ENCODE measurements at places on chromosomes 13 and 19. TPM values are rescaled to one million over a fixed set of nuclear protein-coding genes. Genes with fewer than 3 reads are reported as not detected.

- H3K4me1 ChIP-seq = no peaks in the 10 kb centered on the region
- H3K36me3 ChIP-seq = no peaks in the 10 kb centered on the region
- H3K27ac ChIP-seq = no peak overlapping the region
- H3K27me3 ChIP-seq = no peaks in the 10 kb centered on the region
Measured at GRCh38 chr13:62510906-62511655, 1095.4 kb upstream of the PCDH20 start.

- no peak overlapping the region for H3K4me3 ChIP-seq
- H3K36me3 ChIP-seq = no peaks in the 10 kb centered on the region
- peak; percentile 41 for DNase-seq
- H3K4me1 ChIP-seq = peaks cover 1% of the 10 kb centered on the region
- no peak overlapping the region for H3K27ac ChIP-seq
Measured at GRCh38 chr13:110119935-110120905, 186.7 kb downstream of the COL4A1 start.

DNA sequence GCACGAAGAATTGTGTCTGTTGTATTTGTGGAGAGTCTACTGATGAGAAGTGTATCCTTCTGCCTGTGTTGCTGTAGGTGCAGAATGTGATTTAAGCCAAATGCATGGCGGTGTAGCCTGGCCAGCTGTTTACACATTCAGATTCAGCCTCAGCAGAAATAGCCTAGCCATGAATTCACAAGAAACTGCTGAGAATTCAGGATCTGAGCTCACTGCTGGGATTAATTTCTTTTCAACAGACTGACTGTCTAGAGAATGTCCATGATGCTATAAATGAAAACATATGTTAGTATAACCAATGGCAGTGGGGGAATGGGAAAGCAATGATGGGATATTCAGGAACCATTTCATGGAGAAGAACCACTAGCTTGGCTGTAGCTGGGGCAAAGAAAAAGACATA, 77.4 kb upstream of the RNF113B start:
- H3K27ac ChIP-seq = peak overlapping the region; percentile 37
- H3K27me3 ChIP-seq = no peaks in the 10 kb centered on the region
- H3K4me3 ChIP-seq = no peak overlapping the region
- H3K36me3 ChIP-seq = no peaks in the 10 kb centered on the region

DNA sequence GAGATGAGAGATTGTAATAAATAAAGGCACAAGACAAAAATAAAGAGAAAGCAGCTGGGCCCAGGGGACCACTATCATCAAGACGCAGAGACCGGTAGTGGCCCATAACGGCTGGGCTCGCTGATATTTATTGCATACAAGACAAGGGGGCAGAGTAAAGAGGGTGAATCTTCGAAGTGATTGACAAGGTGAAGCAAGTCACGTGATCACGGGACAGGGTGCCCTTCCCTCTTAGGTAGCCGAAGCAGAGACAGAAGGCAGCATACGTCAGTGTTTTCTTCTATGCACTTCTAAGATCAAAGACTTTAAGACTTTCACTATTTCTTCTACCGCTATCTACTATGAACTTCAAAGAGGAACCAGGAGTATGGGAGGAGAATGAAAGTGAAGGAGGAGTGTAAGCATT, 4.6 kb upstream of the PRKCG start:
- H3K36me3 ChIP-seq = peaks cover 33% of the 10 kb centered on the region
- no peak overlapping the region for H3K27ac ChIP-seq
- peaks cover 17% of the 10 kb centered on the region for H3K27me3 ChIP-seq
- H3K4me1 ChIP-seq = peaks cover 5% of the 10 kb centered on the region
- no peak overlapping the region for H3K4me3 ChIP-seq

- H3K4me3 ChIP-seq = no peak overlapping the region
- DNase-seq = no peak
- no peaks in the 10 kb centered on the region for H3K36me3 ChIP-seq
- H3K4me1 ChIP-seq = no peaks in the 10 kb centered on the region
- no peaks in the 10 kb centered on the region for H3K27me3 ChIP-seq
- H3K27ac ChIP-seq = no peak overlapping the region
Measured at GRCh38 chr13:75986818-75987217, 350.7 kb downstream of the LMO7 start.

GRCh38 chr13:30154931-30155330, 152.4 kb downstream of the KATNAL1 start:
- H3K4me3 ChIP-seq = no peak overlapping the region
- no peak for DNase-seq
- no peaks in the 10 kb centered on the region for H3K36me3 ChIP-seq
- no peaks in the 10 kb centered on the region for H3K4me1 ChIP-seq

GRCh38 chr13:39189778-39190177, 151.5 kb downstream of the NHLRC3 start:
- H3K27ac ChIP-seq = no peak overlapping the region
- H3K4me1 ChIP-seq = no peaks in the 10 kb centered on the region
- DNase-seq = no peak
- H3K27me3 ChIP-seq = no peaks in the 10 kb centered on the region
- no peaks in the 10 kb centered on the region for H3K36me3 ChIP-seq

- H3K4me1 ChIP-seq = no peaks in the 10 kb centered on the region
- H3K27me3 ChIP-seq = peaks cover 29% of the 10 kb centered on the region
- no peak overlapping the region for H3K27ac ChIP-seq
Measured at GRCh38 chr19:3788996-3789778, 3.0 kb upstream of the MATK start.

The FXYD7 gene
- not detected for total RNA-seq

DNA sequence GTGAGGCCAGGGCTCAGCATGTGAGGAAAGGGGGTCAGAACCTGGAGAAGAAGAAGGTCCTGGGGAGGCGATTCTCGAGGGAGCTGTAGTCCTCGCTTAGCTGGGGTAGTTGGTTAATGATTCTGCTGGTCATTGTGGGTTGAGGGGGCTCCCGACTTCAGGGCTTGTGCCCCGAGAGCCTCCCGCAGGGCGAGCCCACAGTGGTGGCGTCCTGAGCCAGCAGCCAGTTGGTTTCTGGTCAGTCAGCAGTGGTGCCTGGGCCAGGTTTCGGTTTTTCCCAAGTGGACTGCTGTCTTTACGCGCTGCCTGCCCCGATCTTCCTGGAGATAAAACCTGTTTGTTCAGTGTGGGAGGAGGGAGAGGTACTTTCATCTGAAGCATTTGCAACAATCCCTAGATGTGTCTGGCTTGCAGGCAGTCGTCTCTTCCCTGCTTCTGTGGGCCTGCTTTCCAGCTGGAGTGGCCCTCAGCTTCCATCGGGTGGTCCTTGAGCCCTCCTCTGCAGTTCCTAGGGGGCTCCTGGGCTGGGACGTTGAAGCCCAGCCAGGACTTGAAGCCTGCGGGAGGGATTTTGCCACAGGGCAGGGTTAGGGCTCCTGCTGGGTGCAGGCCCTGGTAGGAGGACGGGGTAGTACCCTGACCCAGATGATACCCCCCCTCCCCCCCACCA, 3.2 kb downstream of the PTBP1 start:
- H3K4me3 ChIP-seq = no peak overlapping the region
- H3K27me3 ChIP-seq = no peaks in the 10 kb centered on the region
- H3K4me1 ChIP-seq = peaks cover 30% of the 10 kb centered on the region
- no peak for DNase-seq

The TYROBP gene
- not detected for total RNA-seq

GRCh38 chr19:57559008-57559403, 657 bp downstream of the ZNF550 start:
- DNase-seq = no peak
- peaks cover 19% of the 10 kb centered on the region for H3K36me3 ChIP-seq
- H3K4me3 ChIP-seq = peak overlapping the region; percentile 95
- H3K27ac ChIP-seq = peak overlapping the region; percentile 75
- peaks cover 2% of the 10 kb centered on the region for H3K4me1 ChIP-seq
- H3K27me3 ChIP-seq = no peaks in the 10 kb centered on the region

The TUBB4A gene
- not detected for total RNA-seq

- no peak for DNase-seq
- no peak overlapping the region for H3K4me3 ChIP-seq
- H3K27ac ChIP-seq = no peak overlapping the region
- H3K4me1 ChIP-seq = peaks cover 11% of the 10 kb centered on the region
- no peaks in the 10 kb centered on the region for H3K36me3 ChIP-seq
Measured at GRCh38 chr13:113918580-113918979, 54.7 kb upstream of the GAS6 start.

GRCh38 chr13:110555601-110556223, 5.8 kb downstream of the RAB20 start:
- no peaks in the 10 kb centered on the region for H3K27me3 ChIP-seq
- no peak overlapping the region for H3K4me3 ChIP-seq
- H3K27ac ChIP-seq = no peak overlapping the region

The EHD2 gene
- 31.9 TPM for total RNA-seq

- H3K4me3 ChIP-seq = no peak overlapping the region
- peak overlapping the region; percentile 36 for H3K27ac ChIP-seq
- H3K36me3 ChIP-seq = no peaks in the 10 kb centered on the region
Measured at GRCh38 chr19:31232871-31233270, 116.4 kb downstream of the TSHZ3 start.

DNA sequence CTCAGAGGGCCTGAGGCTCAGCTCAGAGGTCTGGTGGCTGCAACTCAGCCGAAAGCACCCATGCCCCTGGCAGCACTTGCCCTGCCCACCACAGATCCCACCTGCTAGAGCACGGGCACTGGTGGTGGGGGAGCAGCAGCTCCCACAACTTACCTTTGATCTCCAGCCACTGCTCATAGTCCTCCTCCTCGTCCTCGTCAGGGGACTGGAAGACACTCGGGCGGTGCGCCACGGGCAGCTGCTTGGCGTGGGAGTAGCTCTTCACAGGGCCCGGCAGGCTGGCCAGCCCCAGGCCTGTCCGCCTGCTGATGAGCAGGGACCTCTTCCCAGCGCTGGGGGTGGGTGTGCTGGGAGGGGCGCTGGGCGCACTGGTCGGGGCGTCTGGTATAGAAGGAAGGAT, 14.6 kb downstream of the SUGP1 start:
- no peaks in the 10 kb centered on the region for H3K27me3 ChIP-seq
- peaks cover 72% of the 10 kb centered on the region for H3K36me3 ChIP-seq
- no peak for DNase-seq

DNA sequence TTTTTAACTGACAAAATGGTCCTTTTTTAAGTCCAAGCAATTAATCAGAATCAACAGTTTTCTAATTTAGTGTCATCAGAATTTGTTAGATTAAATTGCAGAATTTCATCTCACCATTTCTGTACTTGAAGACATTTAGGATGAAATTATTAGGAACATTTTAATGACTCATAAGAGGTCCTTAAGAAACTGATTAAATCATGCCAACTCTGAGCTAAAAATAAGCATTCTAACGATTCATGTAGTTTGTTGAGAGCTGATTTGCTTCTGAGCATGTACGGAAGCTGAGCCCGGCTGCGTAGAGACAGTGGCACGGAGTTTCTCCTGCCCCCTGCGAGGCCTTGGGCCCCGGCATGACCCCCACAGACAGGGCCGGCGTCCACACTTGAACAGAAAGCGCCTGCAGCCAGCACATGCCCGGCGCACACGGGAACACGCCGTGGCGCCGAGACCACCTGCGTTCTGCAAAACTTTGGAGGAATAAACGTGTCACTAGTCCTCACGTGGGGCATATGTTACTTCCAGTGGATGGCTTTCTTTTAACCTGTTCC, 89.7 kb upstream of the MCF2L start:
- peaks cover 29% of the 10 kb centered on the region for H3K36me3 ChIP-seq
- H3K4me1 ChIP-seq = no peaks in the 10 kb centered on the region
- H3K27me3 ChIP-seq = no peaks in the 10 kb centered on the region
- DNase-seq = peak; percentile 45

The CCDC8 gene
- total RNA-seq = 10.2 TPM

The WDR87 gene
- not detected for total RNA-seq

The PLK5 gene
- total RNA-seq = not detected

- no peak for DNase-seq
- no peak overlapping the region for H3K4me3 ChIP-seq
- no peaks in the 10 kb centered on the region for H3K4me1 ChIP-seq
- no peak overlapping the region for H3K27ac ChIP-seq
Measured at GRCh38 chr13:89136678-89137077, 1465.5 kb downstream of the SLITRK5 start.

- H3K36me3 ChIP-seq = no peaks in the 10 kb centered on the region
- H3K27ac ChIP-seq = peak overlapping the region; percentile 65
- H3K27me3 ChIP-seq = no peaks in the 10 kb centered on the region
- DNase-seq = no peak
Measured at GRCh38 chr13:49838989-49839388, 46.5 kb upstream of the KPNA3 start.

GRCh38 chr19:45558399-45558878, 26.2 kb downstream of the OPA3 start:
- no peaks in the 10 kb centered on the region for H3K4me1 ChIP-seq
- no peak overlapping the region for H3K27ac ChIP-seq
- H3K36me3 ChIP-seq = no peaks in the 10 kb centered on the region
- H3K4me3 ChIP-seq = no peak overlapping the region
- peak; percentile 33 for DNase-seq
